Activated T-helper 17 cell treated with anti-CD3 and anti-CD28 coated beads, Interleukin-2, amount 50 U/mL, for 72 hours (primary cell): ENCODE measurements at places on chromosomes 4 and X.

GRCh38 chrX:95640226-95640625 is 1044.4 kb upstream of the DIAPH2 start:
- H3K4me3 ChIP-seq, result no peak overlapping the region
- H3K36me3 ChIP-seq, result no peaks in the 10 kb centered on the region
- no peaks in the 10 kb centered on the region for H3K4me1 ChIP-seq
- no peak for ATAC-seq

DNA sequence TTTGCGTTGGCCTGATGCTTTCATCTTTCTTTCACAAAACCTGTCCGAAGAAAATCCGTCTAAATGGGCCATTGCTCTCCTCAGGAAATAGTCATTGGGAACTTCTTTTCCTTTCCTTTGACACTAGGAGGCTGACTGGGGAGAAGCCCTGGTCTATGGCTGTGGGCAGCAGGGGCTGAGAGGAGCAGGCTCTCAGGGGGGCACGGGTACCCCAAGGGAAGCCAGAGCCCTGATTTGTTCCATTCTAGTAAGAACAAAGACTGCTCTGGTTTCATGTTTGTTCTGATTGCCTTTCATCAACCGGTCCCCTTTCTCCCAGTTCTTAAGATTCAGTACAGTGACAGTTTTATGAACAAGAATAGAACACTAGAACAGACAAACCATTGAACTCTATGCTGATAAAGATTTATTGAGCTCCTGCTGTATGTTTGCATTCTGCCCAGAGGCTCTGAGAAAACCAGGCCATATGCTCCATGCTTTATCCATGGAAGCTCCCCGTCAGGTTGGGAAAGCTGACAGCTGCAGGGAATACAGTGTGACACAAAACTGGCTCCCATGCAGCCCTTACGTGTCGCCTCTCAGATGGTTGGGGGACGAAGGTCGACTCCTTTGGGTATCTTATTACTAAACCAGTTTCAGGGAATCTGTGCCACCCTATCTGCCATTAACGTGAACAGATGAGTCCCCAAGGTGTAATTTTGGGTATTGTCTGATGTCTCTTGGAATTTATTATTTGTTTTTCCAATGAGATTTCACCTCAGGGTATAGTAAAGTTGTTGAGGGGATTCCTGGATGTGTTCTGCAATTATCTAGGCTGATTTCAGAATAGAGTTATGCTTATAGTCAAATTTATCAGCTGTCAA is 72.4 kb upstream of the MSANTD1 start:
- no peak overlapping the region for H3K27ac ChIP-seq
- no peak overlapping the region for H3K4me3 ChIP-seq
- peaks cover 99% of the 10 kb centered on the region for H3K36me3 ChIP-seq

DNA sequence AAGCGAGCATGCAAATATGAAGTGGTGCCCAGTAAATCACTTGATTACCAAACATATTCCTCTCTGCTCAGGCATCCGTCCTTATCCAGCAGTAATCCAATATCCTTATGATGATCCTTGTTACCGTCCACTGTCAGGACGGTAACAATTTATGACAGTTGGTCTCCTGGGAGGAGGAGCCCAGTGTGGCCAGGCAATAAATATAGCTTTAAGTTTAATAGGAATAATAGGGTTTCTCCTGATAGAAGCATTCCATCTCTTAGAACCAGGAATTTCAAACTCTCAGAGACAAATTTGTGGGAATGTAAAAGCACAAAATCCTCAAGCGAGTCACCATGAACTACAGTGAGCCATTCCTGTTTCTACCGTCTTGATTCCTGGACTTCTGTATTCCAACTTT is 171.2 kb upstream of the IL15 start:
- no peak overlapping the region for H3K27ac ChIP-seq
- no peaks in the 10 kb centered on the region for H3K4me1 ChIP-seq
- H3K36me3 ChIP-seq, result no peaks in the 10 kb centered on the region
- ATAC-seq, result no peak

DNA sequence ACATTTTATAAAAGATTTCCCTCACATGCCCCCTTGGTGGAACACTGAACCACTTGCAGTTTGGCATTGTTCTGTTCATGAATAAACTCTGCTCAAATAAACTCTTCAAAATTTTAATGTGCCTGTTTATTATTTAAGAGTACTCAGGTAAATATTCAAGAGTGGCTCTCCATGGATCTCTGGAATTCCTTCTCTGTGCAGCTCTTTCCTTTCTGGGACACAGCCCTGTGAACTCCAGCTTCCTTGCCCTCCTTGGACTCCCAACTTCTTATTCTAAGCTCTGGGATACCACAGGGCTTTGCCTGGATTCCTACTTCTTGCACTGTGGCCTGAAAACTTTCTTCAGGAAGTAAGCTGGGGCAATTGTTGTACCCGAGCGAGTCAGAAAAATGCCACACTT is 8.3 kb downstream of the BEX3 start:
- no peaks in the 10 kb centered on the region for H3K36me3 ChIP-seq
- no peak for ATAC-seq
- peaks cover 6% of the 10 kb centered on the region for H3K27me3 ChIP-seq
- no peaks in the 10 kb centered on the region for H3K4me1 ChIP-seq
- no peak overlapping the region for H3K4me3 ChIP-seq
- no peak overlapping the region for H3K27ac ChIP-seq

- no peak for ATAC-seq
- peaks cover 21% of the 10 kb centered on the region for H3K4me1 ChIP-seq
- no peaks in the 10 kb centered on the region for H3K36me3 ChIP-seq
- peaks cover 23% of the 10 kb centered on the region for H3K27me3 ChIP-seq
- peak overlapping the region; percentile 66 for H3K4me3 ChIP-seq
- H3K27ac ChIP-seq, result peak overlapping the region; percentile 63
Observed at GRCh38 chr4:56681853-56682525, 893 bp upstream of the HOPX start.

- no peak for ATAC-seq
- no peaks in the 10 kb centered on the region for H3K36me3 ChIP-seq
- H3K27me3 ChIP-seq, result no peaks in the 10 kb centered on the region
- no peaks in the 10 kb centered on the region for H3K4me1 ChIP-seq
- H3K4me3 ChIP-seq, result no peak overlapping the region
Observed at GRCh38 chr4:58732973-58733372, 1622.8 kb upstream of the IGFBP7 start.

GRCh38 chr4:166458756-166459155 is 585.7 kb downstream of the TLL1 start:
- H3K27me3 ChIP-seq, result no peaks in the 10 kb centered on the region
- no peak for ATAC-seq
- no peaks in the 10 kb centered on the region for H3K36me3 ChIP-seq

DNA sequence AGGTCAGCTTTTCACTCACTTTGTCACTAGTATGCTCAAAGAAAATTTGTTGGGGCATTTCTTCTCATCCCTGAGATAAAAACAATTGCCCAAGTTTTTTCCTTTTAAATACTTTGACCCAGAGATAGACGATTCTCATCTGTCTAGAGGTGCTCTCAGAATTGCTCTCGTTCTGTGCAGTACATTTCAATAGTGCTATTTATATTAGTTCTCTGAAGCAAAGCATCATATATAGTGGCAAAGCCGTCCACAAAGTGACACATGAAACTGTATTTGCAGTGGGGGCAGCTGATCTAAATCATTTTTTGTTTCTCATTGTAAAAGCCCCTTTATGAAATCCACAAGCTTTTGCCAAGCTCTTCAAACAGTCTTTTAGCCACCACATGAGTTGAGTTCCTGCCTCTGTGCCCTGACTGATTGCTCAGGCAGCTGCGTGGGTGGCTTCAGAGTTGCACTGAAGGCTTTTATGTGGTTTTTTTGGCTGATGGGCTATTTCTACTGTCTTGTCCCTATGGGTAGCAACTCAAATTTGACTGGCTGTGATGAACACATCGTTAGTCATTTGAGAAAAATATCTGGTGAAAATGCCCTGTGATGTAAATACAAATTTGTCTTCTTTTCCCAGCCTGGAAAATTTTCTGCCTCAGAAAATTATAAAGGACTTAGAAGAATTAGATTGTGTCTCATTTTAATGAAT is 119.1 kb upstream of the OTUD4 start:
- H3K27me3 ChIP-seq, result peaks cover 13% of the 10 kb centered on the region
- ATAC-seq, result peak; percentile 99
- no peak overlapping the region for H3K4me3 ChIP-seq
- peak overlapping the region; percentile 49 for H3K27ac ChIP-seq
- H3K4me1 ChIP-seq, result peaks cover 4% of the 10 kb centered on the region
